ENCODE measurements at places on chromosomes 2 and 18. TPM values are rescaled to one million over a fixed set of nuclear protein-coding genes. Genes with fewer than 3 reads are reported as not detected.

- no peak for DNase-seq
Observed at GRCh38 chr2:202455114-202455513, 79.0 kb downstream of the BMPR2 start.

- DNase-seq, result no peak
Observed at GRCh38 chr18:66156946-66157687, 406.3 kb downstream of the CDH7 start.

DNA sequence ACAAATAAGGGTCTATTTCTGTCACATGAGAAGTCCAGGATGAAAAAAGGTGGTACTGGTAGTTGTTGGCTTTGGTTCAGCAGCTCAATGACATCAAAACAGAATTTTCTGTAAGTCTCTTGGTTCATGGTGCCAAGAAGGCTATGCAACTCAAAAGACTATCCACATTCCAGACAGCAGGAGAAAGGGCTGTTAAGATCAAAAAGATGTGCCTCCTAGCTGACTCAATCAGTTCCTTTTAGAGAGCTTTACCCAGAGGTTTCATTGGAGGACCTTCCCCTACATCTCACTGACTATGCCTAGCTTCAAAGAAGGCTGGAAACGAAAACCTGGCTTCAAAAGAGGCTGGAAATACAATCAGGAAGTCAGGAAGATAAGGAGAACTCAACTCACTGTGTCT is 98.0 kb downstream of the DYM start:
- no peak for DNase-seq

DNA sequence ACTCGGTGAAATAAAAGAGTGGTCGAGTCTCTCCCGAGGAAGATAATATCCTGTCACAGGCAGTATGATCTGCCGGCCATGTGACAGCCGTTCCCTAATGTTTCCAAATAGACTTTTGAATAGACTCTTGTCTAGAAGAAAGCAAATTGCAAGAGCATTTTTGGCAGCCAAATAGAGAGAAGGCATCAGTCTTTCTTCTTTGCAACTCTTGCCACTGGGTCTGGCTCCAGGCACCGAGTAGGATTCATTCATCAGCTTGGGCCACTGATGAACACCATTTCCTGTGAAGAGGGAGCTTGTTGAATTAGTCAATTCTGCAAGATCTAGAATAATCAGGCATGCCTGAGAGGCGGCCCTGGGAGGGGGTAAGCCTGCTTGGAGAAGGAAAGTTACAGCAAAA is 165.6 kb downstream of the KLHL29 start:
- no peak for DNase-seq

DNA sequence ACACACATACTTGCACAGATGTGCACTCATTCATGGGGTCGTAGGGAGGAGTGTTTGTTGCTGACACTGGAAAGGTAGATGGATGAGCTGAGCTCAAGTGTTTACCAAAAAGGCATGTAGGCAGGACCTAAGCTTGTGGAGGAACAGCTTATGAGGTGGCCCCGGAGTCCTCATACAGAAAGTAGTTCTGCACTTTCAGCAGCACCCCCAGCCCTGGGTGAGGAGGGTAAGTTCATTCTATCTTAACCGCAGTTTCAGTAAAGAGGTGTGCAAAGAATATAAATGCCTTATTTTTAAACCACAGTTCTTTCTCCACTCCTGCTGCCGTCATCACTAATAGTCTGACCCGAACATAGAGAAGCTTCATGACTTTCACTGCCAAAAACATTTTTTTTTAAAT is 31.7 kb upstream of the RNF152 start:
- no peak for DNase-seq

DNA sequence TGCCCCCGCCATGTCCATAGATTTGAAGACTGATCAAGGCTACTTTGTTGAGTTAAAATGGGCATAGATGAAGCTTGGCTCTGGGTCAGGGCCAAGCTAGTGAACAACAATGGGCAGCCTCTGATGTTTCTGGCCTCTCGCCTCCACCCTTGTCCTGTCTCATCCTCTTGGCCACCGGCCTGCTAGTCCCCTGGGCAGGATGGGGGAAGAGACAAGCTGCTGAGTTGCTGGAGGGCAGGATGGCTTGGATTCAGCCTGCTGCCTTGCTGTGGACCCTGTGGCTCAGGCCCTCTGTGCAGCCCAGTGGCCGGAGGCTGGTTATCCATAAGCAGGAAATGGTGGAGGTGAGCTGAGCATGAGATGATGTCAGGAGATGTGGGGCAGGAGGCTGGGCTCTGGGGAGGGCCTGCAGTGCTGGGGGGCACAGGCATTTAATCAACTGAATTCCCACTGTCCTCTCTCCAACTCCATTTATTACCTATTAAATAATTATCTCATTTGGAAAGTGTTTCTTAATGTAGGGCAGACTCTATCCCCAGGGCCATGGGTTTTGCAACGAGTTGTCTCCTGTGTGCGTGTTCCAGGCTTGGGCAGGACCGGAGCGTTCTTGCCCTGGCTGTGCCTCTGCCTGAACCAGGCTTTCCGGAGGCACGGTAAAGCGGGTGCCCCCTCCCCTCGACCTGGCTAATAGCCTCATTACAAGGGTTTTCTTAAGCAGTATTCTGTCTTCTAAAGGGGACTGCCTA is 122.9 kb downstream of the GLI2 start:
- no peak for DNase-seq

- DNase-seq, result no peak
Observed at GRCh38 chr18:3458952-3459853, 9.2 kb downstream of the TGIF1 start.

GRCh38 chr2:132977812-132978529 is 308.0 kb upstream of the LYPD1 start:
- no peak for DNase-seq

GRCh38 chr2:21585881-21586280 is 462.1 kb downstream of the TDRD15 start:
- DNase-seq, result no peak

- DNase-seq, result no peak
Observed at GRCh38 chr2:18118703-18119102, 240.2 kb downstream of the KCNS3 start.

- DNase-seq, result no peak
Observed at GRCh38 chr2:181070119-181070835, 89.9 kb downstream of the UBE2E3 start.

- no peak for DNase-seq
Observed at GRCh38 chr2:186913870-186914269, 64.9 kb upstream of the ZSWIM2 start.

GRCh38 chr2:38123911-38124310 is 48.0 kb upstream of the CYP1B1 start:
- no peak for DNase-seq

- DNase-seq, result no peak
Observed at GRCh38 chr18:73785300-73785699, 362.3 kb downstream of the FBXO15 start.

- DNase-seq, result no peak
Observed at GRCh38 chr2:19355931-19356544, 2.4 kb downstream of the OSR1 start.

DNA sequence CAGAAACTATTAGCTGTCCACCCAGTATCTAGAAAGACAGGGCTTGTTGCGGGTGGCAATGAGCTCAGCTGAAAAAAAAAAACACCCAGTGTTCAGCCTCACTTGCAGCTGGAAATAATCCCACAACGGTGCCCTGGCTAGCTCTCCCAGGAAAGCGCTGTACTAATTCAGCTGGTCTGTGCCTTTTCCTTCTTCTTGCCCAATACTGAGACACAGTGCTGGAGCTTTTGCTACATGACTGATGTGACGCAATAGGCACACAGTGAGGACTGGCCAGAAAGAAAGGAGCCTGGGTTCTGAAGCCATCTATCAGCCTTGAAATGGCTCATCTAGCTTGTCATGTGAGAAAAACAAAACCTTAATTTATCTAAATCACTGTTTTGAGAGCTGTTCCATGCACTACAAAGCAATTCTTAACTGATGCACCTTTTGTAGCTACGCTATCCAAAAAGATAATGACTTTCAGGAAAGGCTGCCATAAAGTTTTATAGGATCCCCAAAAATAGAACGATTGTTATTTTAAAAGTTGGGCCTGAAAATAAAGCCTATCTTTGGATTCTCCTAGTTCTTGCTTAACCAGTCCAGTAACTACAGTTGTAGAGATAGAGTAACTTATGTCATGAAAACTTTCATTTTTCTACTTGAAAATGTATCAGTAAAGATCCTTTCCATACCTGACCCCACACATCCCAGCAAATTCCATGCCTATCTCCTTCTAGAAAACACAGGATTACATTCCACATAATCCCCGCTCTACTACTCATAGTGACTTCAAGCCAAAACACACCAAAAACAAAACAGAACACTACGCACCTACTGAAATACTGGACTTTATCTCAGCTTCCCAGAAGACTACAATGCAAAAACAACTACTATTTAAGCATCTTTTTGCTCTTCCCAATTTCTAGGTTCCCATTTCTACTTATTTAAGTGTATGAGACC is 15.9 kb downstream of the KIDINS220 start:
- peak; percentile 85 for DNase-seq

- DNase-seq, result peak; percentile 52
Observed at GRCh38 chr2:167196461-167197252, 308.4 kb downstream of the XIRP2 start.

DUSP2 gene
- total RNA-seq, result 0.98 TPM

EGR4 gene
- total RNA-seq, result not detected

CNTNAP5 gene
- not detected for total RNA-seq

ZNF396 gene
- 1.2 TPM for total RNA-seq

All from left lobe of liver (tissue), 2 donors.